ENCODE measurements at places on chromosomes 11 and 22. TPM values are rescaled to one million over a fixed set of nuclear protein-coding genes. Genes with fewer than 3 reads are reported as not detected.

Gene FAM180B
- not detected for total RNA-seq

Gene PPP2R1B
- 27.1 TPM for total RNA-seq

Gene GRK3
- 1.6 TPM for total RNA-seq

Gene PGA5
- not detected for total RNA-seq

Gene VPS26B
- total RNA-seq = 41.7 TPM

Gene SMTNL1
- not detected for total RNA-seq

Gene SPA17
- total RNA-seq = 3.9 TPM

Gene MUC6
- not detected for total RNA-seq

Data from fibroblast of the aortic adventitia (primary cell).